Fibroblast of gingiva (primary cell): ENCODE measurements at places on chromosomes 5 and 9.

- DNase-seq = no peak
These were observed 320.9 kb downstream of the IRX2 start for GRCh38 chr5:2430606-2431005.

GRCh38 chr9:93114984-93115335 lies 18.9 kb downstream of the CARD19 start:
- no peak for DNase-seq

GRCh38 chr9:120970244-120970643 lies 43.6 kb upstream of the TRAF1 start:
- peak; percentile 38 for DNase-seq

DNA sequence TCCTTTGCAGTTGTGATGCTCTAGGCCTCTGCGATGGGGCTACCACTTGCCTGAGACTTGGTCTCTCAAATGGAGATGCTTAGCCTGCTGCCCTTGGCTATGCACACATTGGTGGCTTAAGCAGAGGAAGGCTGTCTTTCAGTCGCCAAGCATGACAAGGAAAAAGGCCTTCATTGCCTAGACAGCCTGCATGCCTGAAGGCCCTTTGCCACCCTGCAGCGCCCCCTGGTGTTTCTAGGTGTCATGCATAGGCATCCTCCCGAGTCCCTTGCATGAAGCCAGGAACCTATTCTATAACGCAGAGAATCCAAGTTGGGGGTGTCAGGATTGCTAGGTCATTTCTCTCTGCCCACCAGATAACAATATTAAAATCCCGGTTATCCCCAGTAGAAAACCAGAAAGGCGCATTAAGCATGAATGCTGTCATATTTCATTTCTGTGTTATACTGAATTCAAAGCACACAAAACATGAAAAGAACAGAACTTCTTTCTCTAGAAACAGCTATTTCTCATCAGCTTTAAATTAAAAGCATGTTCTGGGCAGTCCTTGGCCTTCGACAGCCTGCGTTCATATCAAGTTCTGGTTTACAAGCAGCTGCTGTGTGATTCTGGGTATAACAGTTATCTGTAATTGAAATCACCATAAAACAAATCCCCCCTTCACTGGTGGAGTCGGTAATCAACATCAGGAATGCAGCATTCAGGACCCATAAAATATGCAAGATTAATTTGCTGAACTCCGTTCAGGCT lies 59.7 kb upstream of the TRPC7 start:
- DNase-seq = peak; percentile 10

DNA sequence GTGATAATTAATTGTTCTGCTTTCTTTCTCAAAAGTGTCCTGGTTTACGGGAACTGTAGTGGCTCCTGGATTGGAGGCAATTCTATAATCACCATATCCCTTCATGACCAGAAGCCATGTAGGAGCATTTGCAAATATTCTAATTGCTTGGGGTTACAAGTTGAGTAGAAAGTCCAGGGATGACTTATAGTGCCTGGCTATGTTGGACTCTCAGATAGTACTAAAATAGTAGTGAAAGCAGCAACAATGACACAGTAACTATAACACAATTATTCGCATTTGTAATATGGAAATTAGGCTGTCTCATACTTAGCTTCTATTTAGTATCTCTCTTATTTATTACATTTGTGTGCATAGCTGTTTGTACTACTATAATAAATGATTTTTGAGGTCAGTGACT lies 712.5 kb upstream of the GRAMD2B start:
- DNase-seq = no peak

- peak; percentile 18 for DNase-seq
These were observed 242.1 kb downstream of the BNC2 start for GRCh38 chr9:16628413-16628812.

- DNase-seq = no peak
These were observed 137.4 kb downstream of the MED27 start for GRCh38 chr9:131942146-131942720.
